ENCODE measurements at places on chromosomes 16 and 17. TPM values are rescaled to one million over a fixed set of nuclear protein-coding genes. Genes with fewer than 3 reads are reported as not detected.
A peak's percentile ranks its signal among the peaks of the same experiment; 100 is the strongest.

Gene SDR42E2
- total RNA-seq, result 0.16 TPM

Gene P2RX5
- total RNA-seq, result 62.5 TPM

Gene EPN3
- not detected for total RNA-seq

Gene SRP68
- total RNA-seq, result 39.4 TPM

Gene PYDC1
- not detected for total RNA-seq

DNA sequence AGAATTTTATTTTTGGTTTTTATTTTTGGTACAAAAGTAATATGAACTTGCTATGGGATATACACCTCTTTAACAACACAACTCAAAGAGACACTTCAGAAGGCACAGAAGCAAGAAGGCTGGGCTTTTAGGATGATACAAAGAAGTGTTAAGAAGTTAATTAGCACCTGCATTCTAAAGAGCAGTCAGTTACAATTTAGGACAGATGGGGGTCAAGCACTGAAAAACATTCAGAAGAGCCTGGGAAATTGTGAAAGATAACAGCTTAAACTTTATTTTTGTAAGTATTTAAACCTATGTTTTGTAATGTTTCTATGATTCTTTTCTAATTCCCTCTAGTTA, 163.5 kb downstream of the CDH8 start:
- no peak overlapping the region for H3K4me3 ChIP-seq
- no peaks in the 10 kb centered on the region for H3K4me1 ChIP-seq
- no peaks in the 10 kb centered on the region for H3K27me3 ChIP-seq
- no peak for DNase-seq

GRCh38 chr17:46126840-46127239, 66.4 kb downstream of the KANSL1 start:
- peaks cover 5% of the 10 kb centered on the region for H3K36me3 ChIP-seq
- no peak overlapping the region for H3K27ac ChIP-seq
- DNase-seq, result no peak
- no peaks in the 10 kb centered on the region for H3K27me3 ChIP-seq
- no peak overlapping the region for H3K4me3 ChIP-seq

DNA sequence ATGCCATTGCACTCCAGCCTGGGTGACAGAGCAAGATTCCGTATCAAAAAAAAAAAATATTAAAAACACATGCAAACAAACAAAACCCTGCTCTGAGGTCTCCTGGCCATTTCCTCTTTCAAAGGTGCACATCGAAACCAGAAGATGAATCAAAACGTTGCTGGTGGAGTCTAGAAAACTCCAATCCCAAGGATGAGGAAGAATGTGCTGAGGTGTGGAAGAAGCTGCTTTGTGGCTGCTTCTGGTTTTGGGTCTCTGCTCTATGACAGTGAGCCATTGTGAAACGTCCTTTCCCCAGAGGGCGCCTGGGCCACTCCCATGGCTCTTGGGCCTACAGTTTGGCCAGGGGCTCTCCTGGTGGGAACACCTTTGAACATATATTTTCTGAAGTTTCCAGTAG, 112.6 kb downstream of the IRF8 start:
- no peaks in the 10 kb centered on the region for H3K27me3 ChIP-seq
- H3K27ac ChIP-seq, result no peak overlapping the region
- peaks cover 21% of the 10 kb centered on the region for H3K4me1 ChIP-seq
- no peaks in the 10 kb centered on the region for H3K36me3 ChIP-seq

DNA sequence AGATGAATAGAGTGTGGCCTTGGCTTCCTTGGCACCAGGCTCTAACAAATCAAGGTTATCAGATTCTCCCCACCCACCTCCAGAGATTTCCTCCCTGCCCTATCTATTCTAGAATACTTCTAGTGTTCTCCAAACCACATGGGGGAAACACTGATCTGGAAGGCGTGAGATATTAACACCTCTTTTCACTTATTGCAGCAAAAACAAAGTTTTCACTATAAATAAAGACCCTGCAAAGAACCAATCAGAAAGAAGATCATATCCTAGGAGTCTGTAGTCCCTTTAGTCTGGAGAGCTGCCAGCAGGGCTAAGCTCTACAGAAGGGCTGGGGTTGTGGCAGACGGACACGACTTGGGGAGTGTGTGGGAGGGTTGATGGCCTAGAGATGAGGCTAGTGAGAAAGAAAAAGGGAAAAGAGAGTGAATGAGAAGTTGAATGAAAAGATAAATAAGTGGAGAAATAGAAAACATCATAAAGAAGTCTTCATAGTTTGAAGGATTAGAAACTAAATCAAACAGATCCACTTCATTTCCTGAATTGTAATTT, 8.6 kb upstream of the SKAP1 start:
- H3K27me3 ChIP-seq, result no peaks in the 10 kb centered on the region
- H3K4me3 ChIP-seq, result no peak overlapping the region
- no peak overlapping the region for H3K27ac ChIP-seq
- DNase-seq, result no peak
- peaks cover 41% of the 10 kb centered on the region for H3K4me1 ChIP-seq

DNA sequence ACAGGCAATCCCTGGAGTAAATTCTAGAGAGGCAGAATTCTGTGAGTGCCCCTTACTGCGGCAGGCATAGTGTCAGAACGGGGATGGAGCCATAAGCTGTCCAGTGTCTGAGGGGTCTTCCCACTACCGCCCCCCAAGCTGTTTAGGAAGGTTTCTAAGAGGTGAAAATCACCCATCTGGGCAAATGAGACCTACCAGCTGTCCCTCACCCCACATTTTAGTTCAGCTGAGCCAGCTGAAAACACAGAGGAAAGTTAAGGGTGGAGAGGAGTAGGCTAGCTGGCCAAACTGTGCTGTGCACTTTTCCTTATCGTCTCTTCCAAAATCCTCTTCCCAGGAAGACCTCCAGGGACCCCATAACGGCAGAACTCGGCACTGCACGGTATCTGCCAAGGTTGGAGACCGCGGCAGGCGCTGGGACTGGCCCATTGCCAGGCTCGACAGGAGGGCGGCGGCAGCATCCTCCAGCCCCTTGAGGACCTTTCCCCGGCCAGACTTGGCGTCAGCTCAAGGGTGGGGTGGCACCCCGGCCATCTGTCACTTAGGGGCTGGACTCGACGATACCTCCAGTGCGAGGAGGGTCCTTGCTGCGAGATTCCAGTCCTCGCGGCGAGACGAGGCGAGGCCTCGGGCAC, 955 bp downstream of the ACLY start:
- peaks cover 9% of the 10 kb centered on the region for H3K36me3 ChIP-seq
- H3K27ac ChIP-seq, result peak overlapping the region; percentile 91
- no peaks in the 10 kb centered on the region for H3K27me3 ChIP-seq
- peak overlapping the region; percentile 99 for H3K4me3 ChIP-seq
- peaks cover 25% of the 10 kb centered on the region for H3K4me1 ChIP-seq

DNA sequence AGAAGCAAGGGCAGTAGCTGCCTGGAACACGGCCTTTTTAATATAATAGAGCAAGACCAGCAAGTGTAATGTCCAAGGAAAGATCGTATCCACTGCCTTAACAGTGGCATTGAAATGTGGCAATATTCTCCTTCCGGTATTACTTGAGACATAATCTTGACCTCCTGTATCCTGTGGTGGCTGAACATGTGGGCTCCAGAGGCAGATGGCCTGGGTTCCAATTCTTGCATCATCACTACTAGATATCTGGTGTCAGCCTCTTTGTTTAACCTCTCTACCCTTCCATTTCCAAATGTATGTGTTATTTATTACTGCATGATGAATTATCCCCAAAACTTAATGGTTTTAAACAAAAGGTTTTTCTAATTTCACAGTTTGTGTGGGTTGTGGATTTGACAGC, 3.5 kb upstream of the CDYL2 start:
- no peaks in the 10 kb centered on the region for H3K27me3 ChIP-seq
- peaks cover 14% of the 10 kb centered on the region for H3K4me1 ChIP-seq
- no peak for DNase-seq
- H3K4me3 ChIP-seq, result no peak overlapping the region
- H3K36me3 ChIP-seq, result no peaks in the 10 kb centered on the region

DNA sequence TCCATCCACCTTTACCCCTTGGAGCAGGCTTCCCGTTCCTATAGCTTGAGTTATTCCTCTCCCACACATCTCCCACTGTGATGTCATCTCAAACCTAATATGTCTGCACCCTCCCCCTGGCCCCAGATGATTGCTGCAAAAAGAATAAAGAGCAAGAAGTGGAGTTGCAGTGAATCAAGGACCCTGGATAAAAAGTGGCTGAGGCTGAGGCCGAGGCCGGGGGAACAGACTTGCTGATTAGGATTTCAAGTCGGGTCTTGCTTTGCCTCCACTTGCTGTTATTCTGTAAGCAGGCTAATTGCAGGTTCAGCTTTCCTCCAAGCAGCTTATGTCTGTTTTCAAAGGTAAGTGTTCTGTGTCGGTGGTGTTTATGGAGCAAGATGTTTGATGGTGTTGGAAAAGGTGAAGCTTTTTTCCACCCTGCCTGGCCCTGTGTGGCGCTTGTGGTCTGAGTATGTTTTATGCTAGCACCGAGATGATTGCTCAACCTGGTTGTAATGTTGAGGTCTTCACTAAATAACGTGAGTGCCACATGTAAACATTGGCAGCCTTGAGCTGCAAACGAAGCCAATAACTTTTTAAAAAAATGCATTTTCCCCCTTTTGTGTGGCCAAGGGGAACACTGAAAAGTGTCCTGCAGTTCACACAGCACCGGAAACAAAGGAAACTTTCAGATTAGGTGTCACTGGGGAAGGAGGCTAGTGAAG, 15.4 kb downstream of the HS3ST3B1 start:
- no peak overlapping the region for H3K27ac ChIP-seq
- no peak overlapping the region for H3K4me3 ChIP-seq
- peaks cover 19% of the 10 kb centered on the region for H3K4me1 ChIP-seq
- H3K36me3 ChIP-seq, result peaks cover 12% of the 10 kb centered on the region
- DNase-seq, result no peak

GRCh38 chr16:78718141-78718540, 618.7 kb downstream of the WWOX start:
- no peak overlapping the region for H3K4me3 ChIP-seq
- H3K27ac ChIP-seq, result no peak overlapping the region
- no peaks in the 10 kb centered on the region for H3K4me1 ChIP-seq
- no peak for DNase-seq
- H3K27me3 ChIP-seq, result no peaks in the 10 kb centered on the region
- H3K36me3 ChIP-seq, result no peaks in the 10 kb centered on the region
